ENCODE measurements at places on chromosomes 7 and 10.

DNA sequence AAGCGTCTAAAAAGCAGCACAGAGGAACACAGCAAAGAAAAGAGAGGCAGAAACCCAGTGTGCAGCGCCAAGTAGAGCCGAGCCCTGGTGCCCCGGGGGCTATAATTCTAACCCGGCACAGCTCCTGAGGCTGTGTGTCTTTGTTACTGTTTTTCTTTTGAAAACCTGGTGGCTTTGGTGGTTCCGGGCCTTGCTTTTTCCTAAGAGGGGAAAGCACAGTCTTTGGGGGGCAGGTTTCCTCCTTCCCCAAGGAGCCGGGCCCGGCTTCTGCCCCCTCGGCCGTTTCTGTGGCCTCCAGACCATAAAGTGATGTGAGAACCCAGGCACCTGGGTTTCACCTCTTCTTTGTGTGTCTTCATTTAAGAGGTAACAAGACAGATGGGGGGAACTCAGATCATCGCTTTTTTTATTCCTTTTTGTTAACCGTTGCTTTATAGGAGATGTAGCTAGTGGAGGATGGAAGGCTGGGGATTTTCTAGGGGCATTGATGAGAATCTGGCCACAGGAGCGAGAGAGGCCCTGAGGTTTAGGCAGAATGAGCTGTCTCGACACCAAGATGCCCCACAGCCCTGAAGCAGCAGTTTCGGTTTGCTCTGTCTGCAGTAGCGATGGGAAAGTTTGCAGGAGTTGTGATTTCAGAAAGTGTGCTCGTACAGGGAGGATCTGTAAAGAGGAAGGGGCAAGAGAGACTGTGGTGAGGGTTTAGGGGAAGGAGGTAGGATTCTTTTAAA is 367.8 kb upstream of the GALNT17 start:
- DNase-seq = no peak

GRCh38 chr7:77907281-77907680 is 108.7 kb downstream of the PHTF2 start:
- no peak for DNase-seq

GRCh38 chr10:31612082-31612481 is 293.1 kb downstream of the ZEB1 start:
- DNase-seq = no peak

- no peak for DNase-seq
Measured at GRCh38 chr10:60417901-60418300, 28.2 kb upstream of the ANK3 start.

DNA sequence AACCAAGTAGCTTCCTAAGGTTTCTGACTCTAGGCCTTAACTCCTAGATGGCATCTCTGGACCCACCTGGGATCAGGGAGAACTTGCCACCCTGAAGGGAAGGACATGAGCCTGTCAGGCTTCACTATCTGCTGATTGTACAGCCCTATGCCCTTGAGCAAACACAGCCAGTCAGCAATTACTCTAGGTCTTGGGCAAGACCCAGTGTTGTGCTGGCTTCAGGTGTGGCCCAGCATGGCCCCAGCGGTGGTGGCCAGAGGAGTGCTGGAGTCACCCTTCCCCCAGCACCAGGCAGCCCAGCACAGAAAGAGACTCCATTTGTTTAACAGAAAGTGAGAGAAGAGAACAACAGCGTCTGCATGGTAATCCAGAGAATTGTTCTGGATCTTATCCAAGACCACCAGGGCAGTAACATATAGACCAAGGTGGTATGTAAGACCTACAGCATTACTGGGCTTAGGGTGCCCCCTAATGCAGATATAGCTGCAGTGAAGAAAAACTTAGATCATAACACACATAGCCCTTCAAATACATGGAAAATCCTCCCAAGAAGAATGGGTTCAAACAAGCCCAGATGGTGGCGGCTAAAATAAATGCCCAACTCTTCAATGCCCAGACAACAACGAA is 207.7 kb downstream of the MAGI2 start:
- DNase-seq = no peak

GRCh38 chr7:46927131-46927810 is 654.6 kb downstream of the TNS3 start:
- no peak for DNase-seq

DNA sequence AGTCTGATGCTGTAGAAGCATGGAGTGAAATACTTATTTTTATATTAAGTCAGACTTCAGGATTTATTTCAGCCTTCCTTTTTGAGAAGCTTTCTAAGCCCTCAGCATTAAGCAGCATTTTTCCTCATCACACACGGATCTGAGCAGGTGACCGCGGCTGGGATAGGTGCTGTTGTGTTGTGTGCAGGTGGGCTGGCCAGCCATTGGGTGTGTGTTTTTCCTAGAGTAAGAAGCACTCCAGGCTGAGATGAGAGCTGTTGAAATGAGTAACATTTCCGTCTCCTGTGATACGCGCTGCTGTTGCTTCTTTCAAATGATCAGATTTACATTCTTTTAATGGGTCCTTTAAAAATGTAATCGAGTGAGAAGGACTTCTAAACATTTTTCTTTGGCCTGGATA is 63.9 kb downstream of the INSYN2A start:
- DNase-seq = no peak

DNA sequence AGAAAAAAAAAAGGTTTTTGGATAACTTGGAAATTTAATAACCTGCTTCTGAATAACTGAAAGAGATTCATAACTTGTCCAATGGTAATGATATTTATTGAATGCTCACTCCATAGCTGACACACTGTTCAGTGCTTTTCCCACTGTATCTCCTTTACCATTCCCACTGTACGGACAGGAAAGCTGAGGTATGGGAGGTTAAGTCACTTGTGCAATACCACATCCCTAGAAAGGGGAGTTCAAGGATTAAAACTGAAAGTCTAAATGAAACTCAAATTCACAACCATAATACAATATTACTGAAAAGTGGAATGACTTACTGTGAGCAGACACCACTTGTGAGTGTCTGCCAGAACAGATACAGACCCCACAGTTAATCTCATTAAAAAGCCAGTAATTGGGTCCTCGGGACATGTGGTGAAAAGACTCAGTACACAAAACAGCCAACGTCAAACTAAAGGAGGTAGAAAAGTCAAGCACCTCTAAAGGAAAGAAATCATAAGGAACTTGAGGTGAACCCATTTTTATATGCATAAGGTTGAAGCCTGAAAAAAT is 13.8 kb upstream of the RHOBTB1 start:
- no peak for DNase-seq

DNA sequence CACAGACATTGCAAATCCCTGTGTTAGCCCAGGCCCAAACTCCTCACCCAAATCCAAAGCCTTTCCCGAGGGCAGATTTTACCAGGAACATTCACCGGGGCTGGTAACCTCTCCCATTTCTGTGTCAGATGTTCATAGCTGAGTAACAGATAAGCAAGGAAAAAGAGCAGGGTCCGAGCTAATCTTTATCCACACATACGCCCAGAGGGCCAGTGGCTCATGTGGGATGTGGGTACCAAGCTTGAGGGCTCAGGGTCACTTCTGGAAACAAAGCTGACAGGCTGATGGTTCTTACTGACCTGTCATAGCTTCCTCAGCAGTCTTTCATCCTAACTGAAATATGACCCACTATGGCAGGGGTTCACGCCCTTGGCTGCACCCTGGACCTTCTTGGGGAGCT is 39.8 kb downstream of the HBP1 start:
- DNase-seq = no peak

DNA sequence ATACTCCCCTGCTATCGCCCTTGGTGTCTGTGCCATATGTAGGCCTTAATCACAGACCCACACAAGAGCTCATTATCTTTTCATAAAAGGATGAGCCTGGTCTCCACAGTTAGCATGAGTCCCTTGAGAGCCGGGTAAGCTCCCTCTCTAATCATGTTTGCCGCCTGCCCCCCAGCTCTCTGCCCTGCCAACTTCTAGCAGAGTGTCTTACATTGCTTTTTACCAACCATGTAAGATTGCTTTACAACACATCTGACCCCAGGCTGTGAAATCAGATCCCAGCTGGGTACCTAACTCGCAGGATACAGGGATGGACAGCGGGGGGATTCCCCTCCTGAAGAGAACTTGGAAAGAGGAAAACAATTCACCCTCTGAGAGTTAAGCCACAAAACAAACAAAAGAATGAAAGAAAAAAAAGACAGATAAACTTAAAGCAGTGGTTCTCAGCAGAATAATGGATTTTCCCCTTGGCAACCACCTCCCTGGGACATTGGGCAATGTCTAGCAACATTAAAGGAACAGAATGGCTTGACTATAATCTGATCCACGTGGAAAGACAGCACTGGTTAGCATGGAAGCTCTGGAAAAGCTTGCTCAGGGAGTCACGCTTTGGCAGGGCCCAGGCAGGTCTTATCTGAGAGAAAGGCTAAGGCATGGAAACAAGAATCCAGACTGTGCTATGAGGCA is 39.4 kb upstream of the ATOH7 start:
- DNase-seq = no peak

- no peak for DNase-seq
Measured at GRCh38 chr7:93757426-93757825, 133.1 kb downstream of the TFPI2 start.

- DNase-seq = no peak
Measured at GRCh38 chr7:159105066-159105780, 39.4 kb downstream of the VIPR2 start.

GRCh38 chr10:13168781-13169180 is 7.4 kb downstream of the MCM10 start:
- no peak for DNase-seq
